Muscle of leg (tissue), 16 donors: ENCODE measurements at places on chromosomes 3 and 15. TPM values are rescaled to one million over a fixed set of nuclear protein-coding genes. Genes with fewer than 3 reads are reported as not detected.

Gene CLK3
- 31.9 TPM for total RNA-seq

Gene MIX23
- 36.7 TPM for total RNA-seq

DNA sequence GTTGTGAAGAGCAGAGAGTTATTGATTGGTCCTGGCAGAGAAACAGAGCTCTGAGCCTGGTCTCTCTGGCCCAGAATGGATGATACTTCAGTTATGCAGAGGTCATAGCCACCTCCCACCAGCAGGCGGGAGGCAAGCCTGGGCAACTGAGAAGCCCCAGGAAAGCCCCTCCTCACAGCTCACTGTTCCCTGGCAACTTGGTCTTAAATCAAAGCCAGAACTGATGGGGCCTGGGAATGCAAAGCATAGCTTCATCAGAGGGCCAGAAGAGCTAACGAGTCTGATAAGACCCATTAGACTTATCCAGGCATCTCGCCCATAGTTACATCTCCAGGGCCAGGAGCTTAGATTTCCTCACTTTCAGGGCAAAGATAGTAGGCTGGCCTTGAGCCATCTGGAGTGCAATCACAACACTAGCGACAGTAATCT lies 5.5 kb upstream of the COLQ start:
- no peaks in the 10 kb centered on the region for H3K27me3 ChIP-seq
- H3K27ac ChIP-seq: no peak overlapping the region
- DNase-seq: peak; percentile 64
- H3K36me3 ChIP-seq: no peaks in the 10 kb centered on the region
- H3K4me3 ChIP-seq: no peak overlapping the region

Gene CPLX3
- total RNA-seq: not detected

DNA sequence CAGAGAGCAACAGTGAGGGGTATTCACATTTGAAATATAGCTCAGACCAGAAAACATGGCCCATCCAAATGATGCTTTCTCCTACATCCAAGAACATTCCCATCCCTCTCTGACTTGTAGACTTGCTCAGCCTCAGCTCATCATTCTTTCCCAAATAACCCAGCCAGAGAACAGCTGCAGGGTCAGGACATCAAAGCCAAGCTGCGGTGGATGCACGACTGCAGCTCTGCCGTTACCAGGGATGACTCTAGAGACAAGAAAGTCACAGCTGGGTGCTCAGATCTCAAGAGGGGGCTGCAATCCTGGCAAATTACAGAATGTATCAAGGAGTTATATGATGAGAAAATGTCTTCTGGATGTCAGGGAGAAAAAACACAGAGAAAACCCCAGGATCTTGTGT lies 944.3 kb downstream of the NTRK3 start:
- H3K4me3 ChIP-seq: no peak overlapping the region
- peak; percentile 0 for DNase-seq
- no peaks in the 10 kb centered on the region for H3K36me3 ChIP-seq
- no peaks in the 10 kb centered on the region for H3K4me1 ChIP-seq
- H3K27ac ChIP-seq: no peak overlapping the region

- H3K4me1 ChIP-seq: no peaks in the 10 kb centered on the region
- no peak overlapping the region for H3K4me3 ChIP-seq
- H3K36me3 ChIP-seq: no peaks in the 10 kb centered on the region
- no peaks in the 10 kb centered on the region for H3K27me3 ChIP-seq
- H3K27ac ChIP-seq: no peak overlapping the region
- peak; percentile 58 for DNase-seq
Observed at GRCh38 chr3:162370141-162370540, 873.5 kb downstream of the OTOL1 start.

- no peak overlapping the region for H3K4me3 ChIP-seq
- H3K4me1 ChIP-seq: no peaks in the 10 kb centered on the region
- no peak for DNase-seq
- no peak overlapping the region for H3K27ac ChIP-seq
- no peaks in the 10 kb centered on the region for H3K36me3 ChIP-seq
Observed at GRCh38 chr3:72550582-72551262, 297.5 kb downstream of the SHQ1 start.

GRCh38 chr3:128442949-128443348 lies 23.7 kb downstream of the DNAJB8 start:
- H3K27ac ChIP-seq: no peak overlapping the region
- no peaks in the 10 kb centered on the region for H3K4me1 ChIP-seq
- H3K4me3 ChIP-seq: no peak overlapping the region
- DNase-seq: no peak

Gene PLSCR4
- 19.4 TPM for total RNA-seq

Gene ZCWPW2
- total RNA-seq: 1.3 TPM

Gene CTDSPL2
- 68.8 TPM for total RNA-seq

Gene RETNLB
- total RNA-seq: not detected

GRCh38 chr3:37997791-37998370 lies 7.3 kb downstream of the VILL start:
- no peak overlapping the region for H3K4me3 ChIP-seq
- peaks cover 26% of the 10 kb centered on the region for H3K4me1 ChIP-seq
- DNase-seq: no peak
- H3K27me3 ChIP-seq: no peaks in the 10 kb centered on the region
- peaks cover 48% of the 10 kb centered on the region for H3K36me3 ChIP-seq
- H3K27ac ChIP-seq: peak overlapping the region; percentile 90

GRCh38 chr15:33908406-33908805 lies 59.9 kb upstream of the CHRM5 start:
- no peaks in the 10 kb centered on the region for H3K27me3 ChIP-seq
- H3K36me3 ChIP-seq: no peaks in the 10 kb centered on the region
- DNase-seq: no peak
- no peaks in the 10 kb centered on the region for H3K4me1 ChIP-seq
- no peak overlapping the region for H3K4me3 ChIP-seq

GRCh38 chr3:196643201-196643749 lies 3.8 kb downstream of the NRROS start:
- no peak overlapping the region for H3K27ac ChIP-seq
- DNase-seq: peak; percentile 64
- peaks cover 7% of the 10 kb centered on the region for H3K4me1 ChIP-seq
- no peaks in the 10 kb centered on the region for H3K36me3 ChIP-seq
- H3K27me3 ChIP-seq: peaks cover 17% of the 10 kb centered on the region
- no peak overlapping the region for H3K4me3 ChIP-seq

DNA sequence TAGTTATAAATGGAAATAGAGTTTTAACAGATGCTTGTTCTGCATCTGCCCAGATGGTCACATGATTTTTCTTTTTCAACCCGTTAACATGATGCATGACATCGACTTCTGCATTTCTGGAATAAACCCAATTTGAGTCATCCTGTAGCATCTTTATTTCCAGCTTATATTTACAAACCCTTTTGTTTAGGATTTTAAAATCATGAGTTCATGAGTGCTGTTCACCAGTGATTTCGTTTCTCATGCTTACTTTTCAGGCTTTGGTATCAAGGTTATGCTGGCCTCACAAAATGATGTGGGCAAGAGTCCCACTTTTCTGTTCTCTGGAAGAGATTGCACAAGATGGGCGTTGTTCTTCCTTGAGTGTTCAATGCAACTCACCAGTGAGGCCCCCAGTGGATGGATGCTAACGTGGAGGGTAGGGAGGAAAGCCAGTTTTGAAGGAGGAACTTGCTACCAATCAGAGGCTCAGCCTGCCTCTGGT lies 5.2 kb downstream of the HRH1 start:
- H3K36me3 ChIP-seq: no peaks in the 10 kb centered on the region
- H3K4me3 ChIP-seq: no peak overlapping the region
- peaks cover 17% of the 10 kb centered on the region for H3K4me1 ChIP-seq
- H3K27me3 ChIP-seq: peaks cover 38% of the 10 kb centered on the region
- peak overlapping the region; percentile 80 for H3K27ac ChIP-seq

GRCh38 chr15:58980351-58980939 lies 7.0 kb upstream of the RNF111 start:
- H3K27ac ChIP-seq: no peak overlapping the region
- H3K4me1 ChIP-seq: no peaks in the 10 kb centered on the region
- H3K4me3 ChIP-seq: no peak overlapping the region
- DNase-seq: peak; percentile 53
- no peaks in the 10 kb centered on the region for H3K36me3 ChIP-seq

Gene CEMIP
- total RNA-seq: 0.93 TPM

DNA sequence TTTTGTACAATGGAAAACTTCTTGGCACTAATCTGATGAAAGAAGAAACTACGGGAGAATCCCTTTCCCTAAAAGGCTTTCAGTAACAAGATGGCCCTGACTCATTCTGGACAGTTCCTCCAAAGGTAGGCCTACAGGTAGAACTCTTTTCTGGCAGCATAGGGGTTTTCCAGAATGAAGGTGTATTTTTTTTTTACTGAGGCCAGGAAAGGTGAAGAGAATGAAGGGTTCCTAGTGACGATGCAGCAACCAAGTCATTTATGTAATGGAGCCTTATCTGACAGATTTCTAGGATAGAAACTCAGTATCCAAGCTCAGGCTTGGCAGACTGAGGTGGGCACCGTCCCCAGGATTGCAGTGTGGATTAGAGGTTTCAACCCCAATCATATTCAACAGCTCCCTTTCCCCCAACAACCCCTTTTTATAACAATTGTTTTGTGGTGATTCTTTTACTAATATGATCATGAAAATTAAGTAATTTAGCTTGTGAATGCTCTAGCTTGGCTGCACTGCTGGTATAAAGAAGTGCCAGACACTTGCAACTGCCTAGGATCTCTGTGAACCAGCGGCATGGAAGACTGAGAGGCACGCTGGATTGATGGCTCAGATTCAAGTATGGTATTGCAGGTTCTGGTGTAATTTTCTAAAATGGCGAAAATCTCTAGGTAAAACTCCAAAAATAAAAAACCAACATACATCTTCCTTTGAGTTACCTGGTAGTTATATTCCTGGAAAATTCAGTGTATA lies 8.7 kb upstream of the TRIM69 start:
- no peak overlapping the region for H3K4me3 ChIP-seq
- H3K4me1 ChIP-seq: peaks cover 12% of the 10 kb centered on the region
- peak; percentile 7 for DNase-seq
- no peaks in the 10 kb centered on the region for H3K27me3 ChIP-seq
- H3K36me3 ChIP-seq: peaks cover 11% of the 10 kb centered on the region

Gene INKA1
- total RNA-seq: 13.2 TPM

GRCh38 chr3:152480282-152480953 lies 211.7 kb downstream of the MBNL1 start:
- H3K27ac ChIP-seq: no peak overlapping the region
- no peak overlapping the region for H3K4me3 ChIP-seq
- no peak for DNase-seq
- H3K4me1 ChIP-seq: no peaks in the 10 kb centered on the region
- H3K36me3 ChIP-seq: no peaks in the 10 kb centered on the region
- H3K27me3 ChIP-seq: no peaks in the 10 kb centered on the region

DNA sequence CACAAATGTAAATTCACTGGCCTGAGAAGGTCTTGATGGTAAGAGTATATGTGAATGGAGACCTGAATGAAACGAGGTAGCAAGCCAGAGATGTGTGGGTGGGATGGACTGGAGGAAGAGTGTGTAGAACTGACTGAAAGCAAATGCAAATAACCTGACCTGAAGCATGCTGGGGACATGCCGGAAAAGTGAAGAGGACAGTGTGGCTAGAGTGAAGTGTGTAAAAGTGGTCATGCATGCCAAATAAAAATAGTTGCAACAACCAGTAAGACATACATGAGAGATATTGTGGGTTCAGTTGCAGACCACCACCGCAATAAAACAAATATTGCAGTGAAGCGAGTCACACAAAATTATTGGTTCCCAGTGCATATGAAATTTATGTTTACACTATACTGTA lies 82.3 kb downstream of the LPP start:
- DNase-seq: no peak
- no peak overlapping the region for H3K4me3 ChIP-seq

DNA sequence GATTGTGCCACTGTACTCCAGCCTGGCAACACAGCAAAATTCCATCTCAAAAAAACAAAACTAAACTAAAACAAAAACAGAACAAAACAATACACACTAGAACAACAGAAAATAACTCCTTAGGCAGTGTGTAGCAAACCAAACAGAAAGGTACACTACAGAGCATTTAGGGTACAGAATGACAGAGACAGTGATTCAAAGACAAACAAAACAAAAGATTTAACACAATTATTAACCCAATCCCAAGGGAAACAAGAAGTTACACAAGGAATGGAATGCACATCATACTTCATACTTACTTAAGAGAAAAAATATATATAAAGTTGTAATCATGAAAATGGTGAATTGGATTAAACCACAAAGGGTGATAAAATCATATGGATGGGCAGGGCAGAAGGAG lies 12.9 kb downstream of the SLC25A20 start:
- DNase-seq: no peak
- H3K4me3 ChIP-seq: no peak overlapping the region
- H3K36me3 ChIP-seq: peaks cover 3% of the 10 kb centered on the region

DNA sequence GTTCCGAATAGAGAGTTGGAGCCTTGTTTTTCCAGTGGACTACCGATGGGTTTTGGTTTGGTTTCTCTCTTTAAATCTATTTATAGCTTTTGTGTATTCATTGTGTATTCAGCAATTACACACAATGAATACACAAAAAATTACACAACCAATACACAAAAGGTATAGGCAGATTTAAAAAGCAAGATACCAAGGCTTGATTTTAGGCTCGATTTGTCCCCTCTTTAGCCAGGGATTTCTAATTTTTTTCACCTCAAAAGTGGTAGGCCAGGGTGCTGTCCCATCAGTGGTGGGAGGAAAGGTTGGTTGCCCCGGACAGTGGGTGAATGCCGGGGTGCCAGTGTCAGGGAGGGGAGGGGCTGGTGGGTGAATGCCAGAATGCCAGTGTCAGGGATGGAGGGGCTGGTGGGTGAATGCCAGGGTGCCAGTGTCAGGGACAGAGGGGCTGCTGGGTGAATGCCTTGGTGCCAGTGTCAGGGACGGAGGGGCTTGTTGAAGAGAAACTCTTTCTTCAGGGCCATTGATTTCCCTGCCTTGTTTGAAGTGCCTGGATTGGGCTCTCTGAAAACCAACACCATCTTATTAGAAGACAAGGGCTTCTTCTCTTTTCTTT lies 186.2 kb downstream of the GOLGA6L6 start:
- no peaks in the 10 kb centered on the region for H3K36me3 ChIP-seq
- H3K4me3 ChIP-seq: no peak overlapping the region
- DNase-seq: no peak

Gene AADACL2
- not detected for total RNA-seq

DNA sequence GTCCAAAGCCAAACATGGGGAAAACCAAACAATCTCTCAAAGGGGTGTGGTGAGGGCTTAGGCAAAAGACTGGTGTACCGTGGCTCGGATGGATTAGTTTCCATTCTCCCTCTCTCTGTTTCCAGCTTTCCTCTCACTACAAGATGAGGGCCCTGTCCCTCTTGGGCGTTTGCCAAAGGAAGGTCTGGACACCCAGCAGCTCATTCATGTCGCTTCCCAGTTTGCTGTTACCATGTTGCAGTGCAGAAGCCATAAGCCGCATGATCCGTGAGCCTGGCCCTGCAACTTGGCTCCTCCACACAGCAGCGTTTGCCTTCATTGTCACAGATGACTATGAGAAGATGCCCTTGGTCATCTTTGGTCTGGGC lies 92.2 kb downstream of the APBA2 start:
- H3K4me3 ChIP-seq: no peak overlapping the region

GRCh38 chr15:66928101-66928500 lies 137.3 kb upstream of the SMAD3 start:
- H3K4me1 ChIP-seq: peaks cover 6% of the 10 kb centered on the region
- no peaks in the 10 kb centered on the region for H3K36me3 ChIP-seq
- H3K27me3 ChIP-seq: no peaks in the 10 kb centered on the region
- no peak overlapping the region for H3K27ac ChIP-seq

- peak; percentile 28 for DNase-seq
- no peaks in the 10 kb centered on the region for H3K27me3 ChIP-seq
- no peak overlapping the region for H3K4me3 ChIP-seq
Observed at GRCh38 chr3:143571548-143571947, 276.7 kb downstream of the SLC9A9 start.

- H3K36me3 ChIP-seq: no peaks in the 10 kb centered on the region
- no peak overlapping the region for H3K27ac ChIP-seq
- H3K27me3 ChIP-seq: peaks cover 7% of the 10 kb centered on the region
- peaks cover 24% of the 10 kb centered on the region for H3K4me1 ChIP-seq
- DNase-seq: no peak
Observed at GRCh38 chr3:127413871-127414270, 126.0 kb upstream of the PRR20G start.

GRCh38 chr15:79966634-79967297 lies 4.2 kb downstream of the BCL2A1 start:
- no peaks in the 10 kb centered on the region for H3K4me1 ChIP-seq
- no peaks in the 10 kb centered on the region for H3K27me3 ChIP-seq
- H3K4me3 ChIP-seq: no peak overlapping the region
